A549 treated with RU486 at 1 μM for 4 hours (cell line): ENCODE measurements at places on chromosomes 4 and X. TPM values are rescaled to one million over a fixed set of nuclear protein-coding genes. Genes with fewer than 3 reads are reported as not detected.

Gene FAM184B
- total RNA-seq = 0.03 to 0.05 TPM (median 0.03 TPM) in 4 of 5 replicates, not detected in the other

Gene TRIM60
- not detected in 5 replicates for total RNA-seq

Gene NDP
- not detected in 5 replicates for total RNA-seq

Gene ARX
- total RNA-seq = 0.22 to 0.41 TPM (median 0.37 TPM) in 5 replicates

Gene USP17L30
- not detected in 5 replicates for total RNA-seq

Gene MTNR1A
- total RNA-seq = 0.21 to 0.64 TPM (median 0.31 TPM) in 5 replicates

Gene VCX2
- not detected in 5 replicates for total RNA-seq

Gene KDM5C
- total RNA-seq = 43.3 to 56.4 TPM (median 52.7 TPM) in 5 replicates

Gene SMPX
- 0.12 TPM in 1 of 5 replicates, not detected in the others for total RNA-seq

Gene MRFAP1
- 229 to 278 TPM (median 247 TPM) in 5 replicates for total RNA-seq

Gene MAGEC2
- not detected in 5 replicates for total RNA-seq

Gene ANK2
- 0.58 to 1.6 TPM (median 0.70 TPM) in 5 replicates for total RNA-seq

Gene COL25A1
- total RNA-seq = not detected in 5 replicates

Gene IL21
- total RNA-seq = not detected in 5 replicates

Gene SHROOM3
- 3.7 to 6.8 TPM (median 5.9 TPM) in 5 replicates for total RNA-seq

Gene MSN
- 231 to 316 TPM (median 284 TPM) in 5 replicates for total RNA-seq

Gene INTS6L
- 0.07 to 0.15 TPM (median 0.11 TPM) in 4 of 5 replicates, not detected in the other for total RNA-seq

Gene GPR50
- 0.07 to 0.24 TPM (median 0.12 TPM) in 5 replicates for total RNA-seq

Gene MAGEE1
- total RNA-seq = 3.3 to 4.9 TPM (median 4.7 TPM) in 5 replicates

Gene ALB
- total RNA-seq = 0.06 to 5.8 TPM in 2 of 5 replicates, not detected in the others

Gene SPANXC
- total RNA-seq = 0.65 to 1.3 TPM (median 0.81 TPM) in 3 of 5 replicates, not detected in the others

Gene DCX
- not detected in 5 replicates for total RNA-seq

Gene RIBC1
- total RNA-seq = 0.45 to 1.0 TPM (median 0.90 TPM) in 5 replicates

Gene GAGE1
- not detected in 5 replicates for total RNA-seq

Gene DDIT4L
- total RNA-seq = 0.38 to 0.62 TPM (median 0.44 TPM) in 5 replicates

Gene GRID2
- not detected in 5 replicates for total RNA-seq

Gene PDE5A
- total RNA-seq = 0.18 to 0.43 TPM (median 0.24 TPM) in 5 replicates

Gene NWD2
- total RNA-seq = not detected in 5 replicates

Gene FAM9C
- total RNA-seq = not detected in 5 replicates

Gene PDZD4
- total RNA-seq = 2.8 to 3.8 TPM (median 3.1 TPM) in 5 replicates

Gene ITGB1BP2
- total RNA-seq = 0.65 to 1.1 TPM (median 0.80 TPM) in 5 replicates

Gene NRK
- total RNA-seq = not detected in 5 replicates

Gene CABS1
- not detected in 5 replicates for total RNA-seq

Gene SSX4
- not detected in 5 replicates for total RNA-seq

Gene STK32B
- total RNA-seq = 20.2 to 21.4 TPM (median 20.9 TPM) in 5 replicates

Gene LRIT3
- 0.05 to 0.10 TPM (median 0.06 TPM) in 3 of 5 replicates, not detected in the others for total RNA-seq

Gene NDST3
- not detected in 5 replicates for total RNA-seq
